Fibroblast of skin of right quadriceps (primary cell): ENCODE measurements at places on chromosomes 3 and 15.

GRCh38 chr3:25493246-25493645 is 65.2 kb downstream of the RARB start:
- DNase-seq, result no peak

GRCh38 chr15:80151148-80151547 is 1.7 kb upstream of the FAH start:
- DNase-seq, result no peak

GRCh38 chr3:59824876-59825275 is 775.1 kb upstream of the CFAP20DC start:
- no peak for DNase-seq

DNA sequence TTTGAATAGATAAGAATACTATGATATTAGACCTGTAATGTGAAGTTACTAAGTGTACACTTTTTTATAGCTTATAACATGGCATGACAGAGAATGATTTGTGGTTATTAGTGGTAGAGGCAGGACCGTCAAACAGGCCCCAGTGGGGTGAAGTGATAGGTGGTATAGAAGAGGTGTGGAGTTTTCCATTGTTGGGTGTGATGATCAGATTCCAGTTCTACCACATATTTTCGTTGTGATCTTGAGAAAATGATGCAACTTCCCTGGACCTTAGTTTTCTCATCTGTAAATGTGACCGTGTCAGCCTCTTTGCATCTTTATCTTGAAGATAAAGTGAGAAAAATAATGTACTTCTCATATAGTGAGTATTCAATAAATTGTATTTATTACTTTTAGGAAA is 30.3 kb upstream of the UTS2B start:
- no peak for DNase-seq

- DNase-seq, result no peak
Measured at GRCh38 chr15:41139619-41140018, 23.5 kb upstream of the INO80 start.

- DNase-seq, result no peak
Measured at GRCh38 chr15:50012790-50013189, 106.2 kb downstream of the ATP8B4 start.

DNA sequence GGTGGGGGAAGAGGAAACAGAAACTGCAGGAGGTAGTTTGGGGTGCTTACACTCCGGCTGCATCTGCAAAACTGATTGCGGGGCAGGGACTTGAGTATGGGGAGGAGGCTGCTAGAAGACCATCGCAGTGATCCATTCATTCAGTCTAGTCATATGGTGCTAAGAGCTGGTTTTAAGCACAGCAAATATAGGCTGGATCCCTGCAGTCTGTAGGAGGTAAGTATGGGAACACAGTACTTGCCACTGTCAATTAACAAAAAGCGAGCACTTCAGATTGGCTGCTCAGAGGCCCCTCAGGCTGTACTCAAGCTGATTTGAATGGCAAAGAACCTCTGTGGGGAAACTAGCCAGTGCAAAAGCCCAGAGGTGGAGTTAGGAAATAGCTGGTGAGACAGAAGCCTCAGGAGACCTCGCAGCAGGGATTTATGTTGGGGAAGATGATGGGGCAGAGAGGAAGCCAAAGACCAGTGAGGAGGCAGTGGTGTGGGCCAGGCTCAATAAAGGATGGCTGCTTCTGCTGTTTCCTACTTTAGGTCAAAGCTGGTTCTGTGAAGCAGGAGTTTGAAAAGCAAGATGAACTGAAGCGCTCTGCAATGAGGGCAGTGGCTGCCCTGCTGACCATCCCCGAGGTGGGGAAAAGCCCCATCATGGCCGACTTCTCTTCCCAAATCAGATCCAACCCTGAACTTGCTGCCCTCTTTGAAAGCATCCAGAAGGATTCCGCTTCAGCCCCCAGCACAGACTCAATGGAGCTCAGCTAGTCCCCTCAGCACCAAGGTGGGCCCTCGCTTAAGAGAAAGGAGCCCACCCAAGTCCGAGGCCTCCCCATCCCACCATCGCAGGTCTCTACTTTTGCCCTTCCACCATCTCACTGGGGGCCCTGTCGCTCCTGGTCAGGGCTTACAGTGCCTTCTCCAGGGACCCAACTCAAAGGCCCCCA is 7.9 kb downstream of the RPL32 start:
- DNase-seq, result no peak
